Activated CD4-positive, CD25-positive, alpha-beta regulatory T cell (primary cell): ENCODE measurements at places on chromosomes 1 and 21.

DNA sequence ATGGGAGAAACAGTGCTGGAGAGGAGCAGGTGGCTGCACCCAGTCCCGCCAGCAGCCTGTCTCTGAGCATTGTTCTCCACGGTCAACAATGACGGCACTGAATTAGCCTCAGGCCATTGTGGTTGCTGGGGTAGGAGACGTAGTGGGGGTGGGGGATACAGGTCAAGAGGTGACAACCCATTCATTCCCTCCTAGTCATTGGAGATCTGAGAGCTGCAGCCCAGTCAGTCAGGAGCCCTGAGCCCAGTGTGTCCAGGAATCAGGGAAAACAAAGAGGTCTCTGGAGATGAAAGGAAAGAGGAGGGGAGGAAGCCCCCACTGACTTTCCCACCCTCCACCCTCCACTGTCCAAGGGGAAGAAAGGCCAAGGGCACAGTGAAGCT, 15.3 kb downstream of the SMIM12 start:
- DNase-seq, result no peak

DNA sequence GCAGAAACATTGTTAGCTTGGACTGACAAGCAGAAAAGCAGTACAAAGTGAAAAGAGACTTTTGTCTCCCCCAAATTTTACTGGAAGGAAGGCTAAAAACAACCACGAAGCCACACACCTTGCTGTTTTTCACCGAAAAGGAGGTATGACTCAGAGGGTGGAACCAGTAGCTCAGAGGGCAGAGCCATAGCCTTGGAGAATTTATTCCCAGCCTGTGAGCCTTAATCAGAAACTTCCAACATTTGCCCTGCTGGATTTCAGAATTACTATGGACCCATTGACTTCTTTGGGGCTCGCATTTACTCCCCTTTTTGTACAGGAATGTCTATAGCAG, 32.0 kb downstream of the RPS6KC1 start:
- DNase-seq, result no peak

DNA sequence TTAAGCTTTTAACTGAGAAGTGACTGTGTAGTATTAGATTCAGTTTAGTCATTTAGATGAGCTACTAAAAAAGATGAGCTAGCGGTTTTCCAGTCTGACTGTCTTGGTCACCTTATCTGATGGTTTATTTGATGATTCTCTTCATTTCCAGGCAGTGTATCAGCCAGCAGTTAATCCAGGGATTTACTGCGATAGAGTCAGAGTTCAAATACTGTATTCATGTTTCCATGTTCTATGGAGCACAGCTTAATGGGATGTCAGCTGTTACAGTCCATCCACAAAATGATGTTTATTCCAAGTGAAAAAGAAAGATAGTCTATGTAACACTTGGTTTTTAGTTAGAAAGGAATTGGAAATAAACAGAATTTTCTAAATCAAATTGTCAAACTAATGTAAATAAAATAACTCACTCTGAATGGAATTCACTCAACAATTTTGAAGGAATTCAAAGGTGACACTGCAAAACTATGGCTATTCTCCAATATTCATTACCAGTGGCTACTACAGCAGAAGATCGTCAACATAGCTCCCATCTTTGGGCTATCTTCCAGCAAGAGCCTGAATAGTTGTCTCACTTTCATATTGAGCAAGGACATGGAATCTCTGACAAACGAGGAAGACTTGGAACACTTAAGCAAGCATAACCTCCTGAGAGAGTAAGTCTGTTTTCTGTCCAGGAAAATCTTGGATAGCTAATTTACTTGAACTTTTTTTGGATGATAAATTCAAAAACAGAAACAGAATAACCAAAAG, 54.6 kb upstream of the DPT start:
- DNase-seq, result no peak

DNA sequence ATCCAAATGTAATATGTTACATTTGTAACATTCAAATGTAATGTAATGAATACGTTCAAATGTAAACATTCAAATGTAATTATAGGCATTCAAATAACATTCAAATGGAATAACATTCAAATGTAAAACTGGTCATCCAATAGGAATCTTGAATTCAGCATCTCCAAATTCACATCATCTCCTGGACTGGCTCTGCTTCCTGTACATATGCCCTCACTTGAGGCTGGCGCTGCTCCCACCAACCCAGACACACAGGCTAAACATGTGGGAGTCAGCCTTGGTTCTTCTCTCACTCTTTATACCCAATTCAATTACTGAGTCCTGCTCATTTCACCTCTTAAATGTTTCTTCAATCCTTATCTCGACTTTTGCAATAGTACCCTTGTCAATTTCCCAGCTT, 6.9 kb downstream of the EBNA1BP2 start:
- no peak for DNase-seq

DNA sequence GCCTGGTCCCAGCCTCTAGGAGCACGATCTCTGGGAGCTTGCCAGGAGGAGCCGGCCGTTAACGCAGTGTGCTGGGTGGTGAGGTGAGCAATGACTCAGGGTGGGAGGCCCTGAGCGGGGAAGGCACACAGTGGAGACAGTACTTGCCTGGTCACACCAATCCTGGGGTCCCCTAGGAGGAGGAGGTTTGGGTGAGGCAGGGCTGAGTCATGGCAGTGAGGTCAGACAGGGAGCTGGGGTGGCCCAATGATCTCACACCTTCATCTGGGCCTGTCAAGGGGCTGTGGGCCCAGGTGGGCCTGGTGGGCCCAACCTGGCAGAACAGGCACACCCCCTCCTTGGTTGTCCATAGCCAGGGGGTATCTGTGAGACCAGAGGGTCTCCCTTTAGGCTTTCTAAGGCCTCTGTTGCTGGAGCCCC, 8.6 kb upstream of the EDN2 start:
- no peak for DNase-seq

- no peak for DNase-seq
Measured at GRCh38 chr1:91827087-91827458, 58.9 kb downstream of the TGFBR3 start.

DNA sequence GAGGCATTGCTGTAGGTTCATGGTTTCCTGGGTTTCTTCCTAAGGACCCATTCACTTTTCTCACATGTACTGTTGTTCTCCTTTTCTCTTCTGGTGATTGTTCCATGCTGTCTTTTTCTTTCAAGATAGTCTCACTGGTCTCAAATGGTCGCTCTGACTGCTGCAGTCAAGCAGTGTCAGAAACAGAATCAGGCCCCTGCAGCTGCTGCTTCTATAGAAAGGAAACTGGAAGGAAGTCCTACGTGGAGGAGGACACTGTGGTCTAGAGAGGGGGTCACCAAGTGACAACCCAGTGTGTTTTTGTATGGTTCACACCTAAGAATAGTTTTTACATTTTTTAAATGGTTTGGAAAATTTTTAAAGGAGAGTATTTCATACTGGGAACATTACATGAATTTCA, 2.4 kb downstream of the NECAP2 start:
- no peak for DNase-seq

- DNase-seq, result no peak
Measured at GRCh38 chr1:66353257-66353656, 180.7 kb upstream of the SGIP1 start.

GRCh38 chr1:43034195-43034658, 75.6 kb upstream of the SLC2A1 start:
- DNase-seq, result no peak

DNA sequence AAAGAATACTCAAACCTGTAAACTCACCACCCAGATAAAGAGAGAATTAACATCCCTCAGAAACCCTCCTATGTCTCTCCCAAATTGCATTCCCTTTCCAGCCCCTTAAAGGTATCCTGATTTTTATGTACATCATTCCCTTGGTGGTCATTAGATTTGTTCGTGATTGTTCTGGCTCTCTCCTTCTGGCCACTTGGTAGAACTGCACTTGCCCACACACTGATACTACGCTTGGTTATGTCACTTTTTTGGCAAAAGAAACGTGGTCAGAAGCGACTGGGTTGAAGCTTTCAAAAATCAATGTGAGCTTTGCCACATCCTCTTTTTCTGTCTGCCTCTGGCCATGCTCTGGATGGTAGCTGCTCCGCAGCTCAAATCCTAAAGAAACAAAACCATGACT, 76.3 kb downstream of the KRTAP19-8 start:
- DNase-seq, result no peak

- DNase-seq, result no peak
Measured at GRCh38 chr21:27393726-27394125, 426.8 kb upstream of the ADAMTS5 start.
